T-helper 2 cell treated with Interferon-gamma antibody and Interleukin-4, amounts not matched to agents 5 μg/mL and 100 μg/mL, for 36 hours (primary cell): ENCODE measurements at places on chromosomes 6 and 20.

- no peak for DNase-seq
Measured at GRCh38 chr6:54856129-54856528, 9.6 kb downstream of the FAM83B start.

DNA sequence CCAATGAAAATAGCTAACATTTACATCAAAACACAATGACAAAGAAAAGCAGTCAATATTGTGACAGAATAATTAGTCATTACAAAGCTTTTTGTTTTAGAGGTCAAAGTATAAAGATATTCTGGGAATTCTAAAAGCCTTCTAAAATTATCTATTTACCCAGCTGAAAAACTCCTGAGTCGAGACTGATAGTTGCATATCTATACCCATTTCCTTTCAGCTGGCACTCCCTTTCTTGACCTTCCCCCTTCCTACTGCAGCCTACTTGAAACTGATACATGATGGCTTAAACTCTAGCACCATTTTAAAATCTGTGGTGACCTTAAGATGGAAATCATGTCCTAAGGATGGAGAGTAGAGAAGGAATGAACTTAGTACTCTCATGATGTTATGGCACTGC, 38.6 kb downstream of the LMBRD1 start:
- no peak for DNase-seq

DNA sequence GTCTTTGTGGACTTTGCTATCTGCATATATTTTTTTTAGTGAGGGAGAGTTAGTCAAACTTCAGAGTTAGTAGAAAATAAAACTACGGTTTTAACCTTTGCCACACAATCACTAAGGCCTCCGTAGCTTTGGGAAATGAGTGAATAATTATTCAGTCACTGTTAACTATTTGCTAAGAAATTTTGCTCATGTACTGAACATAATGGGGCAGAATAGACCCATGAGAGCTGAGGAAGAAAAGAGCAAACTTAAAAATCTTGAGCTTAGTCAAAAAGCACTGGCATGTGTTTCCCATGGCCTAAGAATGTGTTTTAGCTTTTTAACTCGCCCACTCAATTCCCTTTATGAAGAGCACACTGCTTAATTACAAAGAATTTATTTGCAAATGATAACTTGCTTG, 60.4 kb upstream of the SUPT3H start:
- no peak for DNase-seq

DNA sequence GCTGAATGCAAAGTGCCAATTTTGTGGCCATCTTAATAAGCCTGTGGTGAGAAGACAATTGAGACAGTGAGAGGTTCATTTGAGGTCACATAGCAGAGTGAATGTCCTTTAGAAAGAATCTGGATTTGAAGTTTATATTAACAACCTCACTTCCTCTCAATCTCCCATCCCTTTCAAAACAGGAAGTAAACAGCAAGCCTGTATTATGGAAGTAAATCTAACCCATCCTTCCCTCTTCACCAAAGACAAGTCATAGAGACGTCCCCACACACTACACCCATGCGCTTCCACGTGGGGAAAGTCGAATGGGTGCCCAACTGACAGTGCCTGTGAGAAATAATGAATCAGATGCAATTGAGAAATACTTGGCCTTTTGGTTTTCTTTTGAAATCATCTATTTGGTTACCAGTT, 28.8 kb upstream of the CCND3 start:
- DNase-seq: peak; percentile 54

DNA sequence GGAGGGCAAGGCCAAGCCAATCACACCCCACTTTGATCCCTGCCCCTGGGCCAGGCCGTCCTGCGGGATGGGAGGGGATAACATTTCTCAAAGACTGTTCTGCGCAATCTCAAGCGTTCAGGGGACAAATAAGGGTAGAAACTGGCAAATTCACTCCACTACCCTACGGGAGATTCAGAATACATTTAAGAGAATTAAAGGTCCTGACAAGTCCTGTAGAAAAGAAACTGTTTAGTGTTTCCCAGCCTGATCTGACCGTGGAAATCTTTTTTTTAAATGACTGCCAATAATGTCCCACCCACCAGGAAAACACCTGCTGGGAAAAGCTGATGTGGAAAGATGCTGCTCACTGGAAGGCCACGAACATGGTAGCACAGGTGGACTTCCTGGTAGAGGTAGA, 140.6 kb upstream of the RNF24 start:
- no peak for DNase-seq

DNA sequence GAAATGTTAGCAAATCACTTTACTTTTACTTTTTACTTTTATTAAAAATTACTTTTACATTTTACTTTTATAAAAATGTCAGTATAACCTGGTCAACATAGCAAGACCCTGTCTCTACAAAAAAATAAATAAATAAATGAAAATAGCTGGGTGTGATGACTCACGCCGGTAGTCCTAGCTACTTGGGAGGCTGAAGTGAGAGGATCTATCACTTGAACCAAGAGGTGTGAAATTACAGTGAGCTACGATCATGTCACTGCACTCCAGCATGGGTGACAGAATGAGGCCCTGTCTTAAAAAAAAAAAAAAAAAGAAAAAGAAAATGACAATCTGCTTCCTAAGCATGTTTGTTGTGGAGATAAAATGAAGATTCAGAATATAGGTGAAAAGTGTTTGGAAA, 31.0 kb upstream of the FBXO30 start:
- no peak for DNase-seq

DNA sequence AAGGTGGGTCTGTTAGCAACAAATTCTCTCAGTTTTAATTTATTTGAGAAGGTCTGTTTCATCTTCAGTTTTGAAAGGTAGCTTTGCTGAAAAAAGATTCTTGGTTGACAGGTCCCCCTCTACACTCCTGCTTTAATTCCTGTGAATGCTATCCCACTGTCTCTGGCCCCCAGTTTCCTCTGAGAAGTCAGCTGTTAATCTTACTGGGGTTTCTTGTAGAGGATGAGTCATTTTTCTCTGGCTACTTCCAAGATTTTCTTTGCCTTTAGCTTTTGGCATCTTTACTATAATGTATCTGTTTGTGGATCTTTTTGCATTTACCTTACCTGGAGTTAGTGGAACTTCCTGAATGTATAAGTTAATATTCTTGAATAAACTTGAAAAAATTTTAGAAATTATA, 122.7 kb downstream of the MMS22L start:
- DNase-seq: no peak

- no peak for DNase-seq
Measured at GRCh38 chr20:33466303-33466646, 22.7 kb upstream of the SNTA1 start.

DNA sequence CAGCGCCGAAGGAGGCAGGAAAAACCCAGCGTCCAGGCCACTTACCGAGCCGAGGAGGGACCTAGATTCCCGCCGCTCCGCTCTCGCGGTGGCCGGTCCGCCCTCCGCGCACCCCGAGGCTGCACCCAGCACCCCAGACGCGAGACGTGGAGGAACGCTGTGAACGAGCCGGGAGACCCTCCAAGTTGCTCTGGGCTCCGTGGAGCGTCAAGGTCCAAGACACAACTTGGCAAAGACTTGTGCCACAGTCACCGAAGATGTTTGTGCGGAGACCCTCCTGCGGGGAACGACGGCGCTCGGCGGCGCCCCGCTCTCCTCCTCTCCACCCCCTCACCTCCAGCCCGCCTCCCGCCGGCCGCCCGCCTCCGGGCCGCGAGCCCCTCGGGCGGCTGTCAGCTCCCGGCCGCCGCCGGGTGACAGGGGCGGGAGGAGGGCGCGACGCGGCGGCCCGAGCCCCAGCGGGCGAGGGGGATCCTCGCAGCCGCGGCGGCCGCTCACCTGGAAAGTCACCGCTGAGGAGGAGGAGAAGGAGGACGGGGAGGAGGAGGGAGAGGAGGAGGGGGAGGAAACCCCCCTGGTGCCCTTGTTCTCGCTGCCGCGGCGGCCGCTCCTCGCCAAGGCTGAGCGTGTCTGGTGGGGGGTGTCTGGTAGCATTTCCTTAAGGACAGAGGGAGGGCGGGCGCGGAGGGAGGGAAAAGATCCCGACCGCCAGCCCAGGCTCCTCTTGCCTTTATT, 637 bp upstream of the HIVEP2 start:
- DNase-seq: peak; percentile 47

DNA sequence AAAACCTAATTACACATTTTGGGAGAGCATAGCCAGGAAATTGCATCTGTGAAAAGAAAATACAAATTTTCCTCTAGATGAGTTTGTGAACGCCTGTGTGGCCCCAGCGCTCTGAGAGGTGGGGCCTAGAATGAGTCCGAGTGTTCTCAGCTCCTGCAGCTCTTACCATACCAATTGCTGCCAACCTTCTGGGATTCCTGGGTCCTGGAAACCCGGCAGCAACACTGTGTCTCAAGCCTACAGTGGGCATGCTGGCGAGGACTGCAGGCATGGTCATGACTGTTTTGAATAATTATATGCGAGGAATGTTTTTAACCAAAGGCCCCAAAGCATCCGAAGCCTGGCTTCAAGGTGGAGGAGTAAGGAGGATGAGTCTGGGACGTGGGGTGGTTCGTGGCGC, 90.4 kb downstream of the SERAC1 start:
- DNase-seq: no peak

DNA sequence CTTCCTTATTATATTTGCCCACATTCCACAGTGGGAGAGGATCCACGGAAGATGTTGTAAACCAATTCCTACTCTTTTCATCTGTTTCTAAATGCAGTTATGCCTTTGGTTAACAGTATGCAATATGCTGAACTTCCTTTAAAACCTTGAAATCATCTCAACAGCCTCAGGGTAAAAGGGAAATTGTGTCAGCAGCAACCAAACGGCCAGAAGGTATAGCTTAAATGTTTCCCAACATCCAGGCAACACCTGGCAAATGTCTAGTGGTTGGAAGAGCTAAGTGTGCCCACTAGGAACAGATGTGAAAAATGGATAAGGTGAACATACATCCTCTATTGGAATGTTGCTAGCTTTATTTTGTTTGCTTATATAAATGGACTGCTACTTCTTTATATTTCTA, 164.8 kb downstream of the FAXC start:
- DNase-seq: no peak

DNA sequence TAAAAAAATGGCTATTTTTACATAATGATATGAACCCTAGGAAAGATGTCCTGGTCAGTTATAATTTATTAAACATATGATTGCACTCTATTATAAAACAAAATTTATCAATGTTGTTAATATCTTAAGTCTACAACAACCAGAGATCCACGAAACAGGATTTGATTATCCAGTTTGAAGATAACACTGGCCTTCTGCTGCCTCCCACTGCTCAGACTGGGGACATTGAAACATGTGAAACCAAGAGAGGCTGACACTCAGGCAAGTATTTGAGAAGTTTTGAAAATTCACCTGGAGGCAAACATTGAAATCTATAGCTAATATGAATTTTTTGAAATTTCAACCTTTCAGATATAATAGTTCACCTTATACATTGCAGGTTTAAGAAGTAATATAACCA, 219.3 kb upstream of the HSF2 start:
- DNase-seq: no peak

DNA sequence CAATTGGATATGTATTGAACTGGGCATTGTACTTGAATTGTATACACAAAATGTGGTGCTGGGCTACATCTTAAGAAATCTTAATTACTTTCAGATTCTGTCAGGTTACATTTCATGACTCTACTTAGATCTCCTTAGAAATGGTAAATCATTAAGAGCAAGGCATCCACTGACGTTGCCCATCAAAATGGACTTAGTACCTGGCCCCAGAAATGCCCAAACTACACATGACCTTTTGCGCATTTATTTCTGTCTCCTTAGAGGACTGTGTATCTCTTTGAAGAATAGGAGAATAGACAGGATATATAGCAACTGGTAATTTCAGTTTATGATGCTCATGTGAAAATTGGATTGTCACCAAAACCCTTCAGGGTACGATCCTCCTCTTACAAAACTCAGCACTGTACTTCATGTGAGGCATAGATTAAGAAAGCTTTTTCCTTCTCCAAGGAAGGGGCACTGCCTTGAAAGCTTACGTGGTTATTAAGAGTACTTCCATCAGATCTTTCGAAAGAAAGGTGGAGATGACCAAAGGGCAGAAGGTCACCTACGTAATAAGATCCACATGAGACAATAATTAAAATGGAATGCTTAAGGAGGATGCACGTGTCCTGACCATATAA, 61.4 kb upstream of the BMP2 start:
- no peak for DNase-seq
